ENCODE measurements at places on chromosomes 5 and 9.

- DNase-seq, result peak; percentile 69
These were observed 1.4 kb downstream of the ADAMTS2 start for GRCh38 chr5:179343719-179344430.

- no peak for DNase-seq
These were observed 186.6 kb downstream of the CRB2 start for GRCh38 chr9:123542435-123543225.

DNA sequence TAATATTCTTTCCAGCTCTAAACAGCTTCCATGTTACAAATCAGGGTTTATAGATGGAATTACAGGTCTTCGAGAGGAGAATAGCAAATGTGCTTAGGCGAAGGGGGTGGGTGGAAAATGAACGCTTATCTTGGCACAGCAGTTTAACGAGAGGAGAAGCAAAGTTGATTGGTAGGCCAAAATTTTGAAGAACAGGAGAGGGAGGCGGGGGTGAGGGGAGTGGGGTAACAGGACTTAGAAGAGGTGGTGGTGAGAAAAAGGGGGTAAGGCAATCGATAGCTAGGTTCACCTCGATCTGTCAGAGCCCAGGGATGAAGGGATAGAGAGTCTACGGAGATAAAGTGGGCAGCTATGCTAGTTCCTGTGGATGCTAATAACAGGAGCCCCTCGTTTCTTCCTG lies 764 bp downstream of the ANKRA2 start:
- no peak for DNase-seq

- DNase-seq, result no peak
These were observed 26.3 kb downstream of the CDK7 start for GRCh38 chr5:69261034-69261433.

GRCh38 chr9:127876026-127876763 lies 1.3 kb downstream of the AK1 start:
- peak; percentile 95 for DNase-seq

DNA sequence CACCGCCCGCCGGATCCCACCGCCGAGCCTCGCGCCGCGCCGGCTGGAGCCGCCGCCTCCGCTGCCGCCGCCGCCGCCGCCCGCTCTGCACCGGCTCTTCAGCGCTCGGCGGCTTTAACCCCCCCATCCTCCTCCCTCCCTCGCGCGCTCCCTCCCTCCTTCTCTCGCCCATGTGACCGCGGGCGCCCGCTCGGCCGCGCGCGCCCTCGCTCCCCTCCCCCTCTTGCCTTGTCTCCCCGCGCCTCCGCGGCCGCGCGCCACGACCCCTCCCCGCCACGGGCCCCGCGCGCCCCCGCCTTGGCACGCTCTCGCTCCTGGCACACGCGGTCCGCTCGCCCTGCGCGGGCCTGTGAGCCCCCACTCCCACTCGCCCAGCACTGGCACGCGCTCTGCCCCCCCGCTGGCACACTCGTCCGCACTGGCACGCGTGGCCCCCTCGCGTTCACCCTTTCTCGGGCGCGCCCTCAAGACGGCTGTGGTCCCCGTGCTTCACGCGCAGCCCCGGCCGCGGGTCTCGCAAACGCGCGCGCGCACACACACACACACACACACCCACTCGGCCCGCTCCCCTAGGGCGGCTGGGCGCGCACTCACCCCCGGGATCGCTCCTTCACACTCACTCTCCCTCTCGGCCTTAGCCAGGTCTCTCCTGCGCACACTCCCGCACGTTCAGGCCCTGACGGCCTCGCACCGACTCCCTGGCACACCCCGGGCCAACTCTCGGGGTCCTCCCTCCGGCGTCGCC lies at the start of gene CNTFR:
TSS of gene CNTFR (minus strand) at position 89 of the 745 bp plus-strand sequence. CDS start 20,743 bp downstream, outside the sequence.
- no peak for DNase-seq

GRCh38 chr5:159817262-159818029 lies 98.8 kb upstream of the ADRA1B start:
- peak; percentile 60 for DNase-seq

GRCh38 chr5:37533851-37534250 lies 154.7 kb downstream of the WDR70 start:
- DNase-seq, result peak; percentile 14

DNA sequence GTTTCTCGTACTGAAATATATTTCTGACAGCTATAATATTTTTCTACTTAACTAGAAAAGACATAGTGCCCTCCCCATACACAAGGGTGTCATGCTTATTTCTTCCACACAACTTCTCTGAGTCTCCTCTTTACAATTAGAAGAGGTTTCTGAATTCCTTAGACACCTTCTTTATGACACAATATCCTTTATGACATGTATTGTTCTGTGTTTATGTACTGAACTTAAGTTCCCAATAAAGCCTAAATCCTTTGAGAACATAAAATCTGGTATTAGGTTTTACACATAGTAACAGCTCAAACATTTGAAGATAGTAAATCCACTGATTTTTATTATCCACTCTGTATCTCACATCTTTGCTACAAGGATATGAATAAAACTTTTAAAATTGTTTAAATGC lies 32.5 kb downstream of the GRAMD2B start:
- DNase-seq, result no peak

DNA sequence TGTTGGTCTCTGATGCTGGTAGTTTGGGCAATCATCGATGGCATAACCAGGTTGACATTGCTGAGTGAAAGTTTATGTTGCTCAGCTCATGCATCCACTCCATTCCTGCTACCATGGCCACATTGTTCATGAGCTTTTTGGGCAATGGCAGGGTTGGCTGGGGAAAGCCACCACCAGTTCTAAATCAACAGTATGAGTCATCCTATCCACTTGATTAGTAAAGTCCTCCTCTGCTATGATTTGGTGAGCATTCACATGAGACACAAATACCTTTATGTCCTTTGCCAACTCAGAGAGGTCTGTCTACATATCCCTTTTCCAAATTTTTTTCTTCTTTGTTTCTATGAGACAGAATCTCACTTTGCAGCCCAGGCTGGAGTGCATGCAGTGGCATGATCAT lies 129.7 kb upstream of the FBN2 start:
- DNase-seq, result no peak

DNA sequence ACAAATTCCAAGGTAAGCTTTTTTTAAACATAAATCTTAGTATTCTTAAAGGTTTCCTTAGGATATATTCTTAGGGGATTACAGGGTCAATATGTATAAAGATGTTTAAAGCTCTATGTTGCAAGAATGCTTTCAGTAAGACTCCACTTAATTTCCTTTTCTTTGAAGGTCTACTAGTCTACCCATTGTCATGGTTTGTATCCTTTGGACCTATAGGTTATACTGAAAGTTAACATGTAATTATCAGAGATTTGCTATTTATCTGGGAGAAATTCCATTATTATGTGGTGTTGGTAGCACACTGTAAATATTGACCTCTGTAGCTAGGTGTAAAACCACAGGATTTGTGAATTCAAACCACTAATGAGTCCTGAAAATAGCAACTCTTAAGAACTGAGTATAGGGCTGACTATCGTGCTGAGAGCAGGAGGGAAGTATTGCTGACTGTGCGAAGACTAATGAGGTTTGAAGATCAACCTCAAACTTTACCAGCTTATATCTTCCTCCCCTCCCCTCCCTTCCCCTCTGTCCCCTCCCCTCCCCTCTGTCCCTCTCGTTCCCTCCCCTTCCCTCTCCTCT lies 85.6 kb downstream of the GADD45G start:
- peak; percentile 12 for DNase-seq

- peak; percentile 75 for DNase-seq
These were observed 19.2 kb downstream of the MARCHF3 start for GRCh38 chr5:127011153-127011552.

GRCh38 chr5:9194509-9194908 lies 351.4 kb downstream of the SEMA5A start:
- DNase-seq, result no peak

DNA sequence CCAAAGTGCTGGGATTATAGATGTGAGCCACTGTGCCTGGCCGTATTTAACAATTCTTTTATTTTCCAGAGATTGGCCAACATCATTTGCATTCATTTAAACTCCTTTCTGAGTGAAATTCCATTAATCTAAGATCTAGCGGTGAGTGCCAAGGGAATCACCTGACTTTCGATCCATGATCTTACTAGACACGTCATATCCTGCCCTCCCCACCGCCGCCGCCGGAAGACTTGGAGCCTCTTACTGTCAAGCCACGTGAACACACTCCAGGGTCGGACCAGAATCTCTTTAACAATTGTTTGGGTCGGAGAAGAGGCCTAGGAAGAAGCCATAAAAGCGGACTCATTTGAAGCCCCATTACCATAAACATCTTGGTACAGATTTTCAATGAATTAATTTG lies 12.9 kb downstream of the INPP5E start:
- DNase-seq, result no peak

DNA sequence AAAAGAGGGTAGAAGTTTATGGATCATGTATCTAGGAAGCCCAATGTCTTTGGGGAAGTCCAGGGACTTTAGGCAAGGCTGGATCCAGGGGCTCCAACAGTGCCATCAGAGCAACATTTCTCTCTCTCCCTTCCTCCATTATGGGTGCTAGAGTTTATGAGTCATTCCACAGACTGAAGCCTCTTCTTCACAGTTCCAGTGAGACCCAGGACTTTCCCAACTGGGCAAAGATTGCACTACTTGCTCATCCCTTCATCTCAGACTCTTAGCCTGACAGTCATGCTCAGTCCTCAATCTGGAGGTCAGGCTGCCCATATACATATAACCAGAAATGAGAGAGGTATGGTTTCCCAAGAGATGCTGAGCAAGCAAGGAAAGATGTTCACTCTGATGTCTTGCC lies 110.7 kb downstream of the FEM1C start:
- no peak for DNase-seq

- DNase-seq, result no peak
These were observed 186.4 kb downstream of the NMUR2 start for GRCh38 chr5:152218694-152219093.

DNA sequence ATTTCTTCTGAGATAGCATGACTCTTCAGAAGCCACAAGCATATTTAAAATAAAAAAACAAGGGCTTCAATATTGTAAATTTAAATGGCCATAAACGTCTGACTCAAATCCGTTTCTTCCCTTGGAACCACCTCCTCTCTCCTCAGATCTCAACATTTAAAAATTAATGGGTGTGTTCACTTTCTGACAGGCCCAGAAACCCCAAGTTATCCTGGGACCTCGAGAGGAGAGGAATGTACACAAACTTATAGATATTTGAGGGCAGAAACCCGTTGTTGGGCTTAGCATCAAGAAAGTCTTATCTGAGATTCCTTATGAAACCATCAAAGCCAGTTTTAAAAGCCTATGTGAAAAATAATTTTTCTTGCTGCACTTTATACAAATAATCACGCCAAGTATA lies 29.2 kb downstream of the MLLT3 start:
- DNase-seq, result no peak

GRCh38 chr5:165624166-165624946 lies 2118.9 kb downstream of the MAT2B start:
- DNase-seq, result no peak

GRCh38 chr9:85009251-85009650 lies 339.7 kb downstream of the NTRK2 start:
- DNase-seq, result no peak

GRCh38 chr9:106779796-106780195 lies 83.2 kb upstream of the ZNF462 start:
- DNase-seq, result no peak

DNA sequence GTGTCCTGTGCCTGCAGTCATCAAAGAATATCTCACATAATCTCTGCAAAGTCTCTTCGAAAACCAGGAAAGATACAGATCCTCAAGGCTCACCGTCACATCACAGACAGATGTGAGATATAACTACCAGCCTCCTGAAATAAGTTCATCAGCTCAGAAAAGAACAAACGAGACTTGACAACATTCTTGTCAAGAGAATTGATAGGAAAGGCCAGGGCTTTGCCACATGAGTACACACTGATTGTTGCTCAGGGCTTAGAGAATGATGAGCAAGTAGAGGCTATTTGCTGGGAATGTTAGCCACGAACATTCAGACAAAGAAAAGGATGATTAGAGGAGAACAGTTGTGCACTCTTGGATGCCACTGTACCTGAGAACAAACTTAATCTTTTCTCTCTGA lies 535.1 kb downstream of the ELAVL2 start:
- no peak for DNase-seq

GRCh38 chr9:27382975-27383374 lies 86.0 kb upstream of the EQTN start:
- no peak for DNase-seq

GRCh38 chr9:19511694-19512093 lies 102.9 kb downstream of the ACER2 start:
- DNase-seq, result no peak

- DNase-seq, result no peak
These were observed 4.0 kb downstream of the GFI1B start for GRCh38 chr9:132982458-132982857.

GRCh38 chr5:81633891-81634290 lies 117.0 kb downstream of the SSBP2 start:
- no peak for DNase-seq

- no peak for DNase-seq
These were observed 109.8 kb upstream of the SNX2 start for GRCh38 chr5:122665051-122665450.

GRCh38 chr9:8477450-8477849 lies 677.9 kb upstream of the DMAC1 start:
- DNase-seq, result no peak
